Stimulated activated CD4-positive, alpha-beta T cell treated with anti-CD3 and anti-CD28 coated beads, TNF-alpha, amount 100 ng/mL, for 24 hours (primary cell): ENCODE measurements at places on chromosomes 6 and 20.

GRCh38 chr20:20440481-20440880 lies 72.6 kb downstream of the INSM1 start:
- no peak for DNase-seq

DNA sequence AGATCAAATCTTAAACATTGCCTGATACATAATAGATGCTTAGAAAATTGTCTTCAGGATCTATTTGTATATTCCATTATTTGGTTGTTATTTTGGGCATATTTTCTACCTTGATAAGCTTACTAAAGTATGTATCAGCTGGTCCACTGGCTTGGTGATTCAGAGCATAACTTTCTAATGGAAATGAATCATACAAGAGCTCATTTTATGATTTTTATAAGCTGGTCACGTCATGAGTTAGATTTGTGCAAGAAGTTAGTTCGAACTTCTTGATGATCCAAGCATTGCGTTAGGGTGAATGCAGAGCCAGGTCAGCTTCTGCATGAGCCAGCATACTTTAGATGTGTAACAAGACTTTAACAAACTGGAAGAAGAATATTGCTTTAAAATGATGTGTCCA lies 144.5 kb upstream of the FLRT3 start:
- DNase-seq, result no peak

DNA sequence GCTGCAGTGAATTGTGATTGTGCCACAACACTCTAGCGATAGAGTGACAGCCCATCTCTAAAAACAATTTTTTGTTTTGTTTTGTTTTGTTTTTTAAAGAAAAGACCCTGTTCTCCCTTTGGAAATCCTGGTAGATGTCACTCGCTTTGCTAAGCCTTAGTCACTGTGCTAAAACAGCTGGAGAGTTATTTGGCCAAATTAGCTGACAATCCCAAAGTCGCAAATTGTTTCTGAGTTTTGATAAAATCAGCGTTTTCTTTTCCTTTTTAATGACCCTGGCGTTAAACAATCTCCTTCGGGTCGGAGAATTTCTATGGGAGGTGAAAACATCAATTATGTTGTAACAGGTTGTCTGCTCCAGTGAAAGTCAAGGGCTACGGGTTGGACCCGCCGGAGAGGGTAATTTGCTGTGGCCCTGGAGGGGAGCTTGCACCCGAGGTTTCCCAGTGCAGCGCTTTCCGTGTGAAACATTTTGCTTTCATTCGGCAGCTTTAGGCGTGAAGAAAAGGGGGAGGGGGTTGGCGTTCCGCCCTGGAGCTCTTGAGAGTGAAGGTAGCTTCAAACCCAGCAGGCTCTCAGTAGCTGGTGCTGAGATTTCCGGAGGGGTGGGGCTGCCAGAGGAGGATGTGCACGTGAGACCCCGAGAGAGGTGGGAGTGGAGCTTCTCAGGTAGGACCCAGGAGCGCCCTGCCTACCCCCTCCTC lies 296.6 kb downstream of the PHACTR1 start:
- DNase-seq, result no peak

DNA sequence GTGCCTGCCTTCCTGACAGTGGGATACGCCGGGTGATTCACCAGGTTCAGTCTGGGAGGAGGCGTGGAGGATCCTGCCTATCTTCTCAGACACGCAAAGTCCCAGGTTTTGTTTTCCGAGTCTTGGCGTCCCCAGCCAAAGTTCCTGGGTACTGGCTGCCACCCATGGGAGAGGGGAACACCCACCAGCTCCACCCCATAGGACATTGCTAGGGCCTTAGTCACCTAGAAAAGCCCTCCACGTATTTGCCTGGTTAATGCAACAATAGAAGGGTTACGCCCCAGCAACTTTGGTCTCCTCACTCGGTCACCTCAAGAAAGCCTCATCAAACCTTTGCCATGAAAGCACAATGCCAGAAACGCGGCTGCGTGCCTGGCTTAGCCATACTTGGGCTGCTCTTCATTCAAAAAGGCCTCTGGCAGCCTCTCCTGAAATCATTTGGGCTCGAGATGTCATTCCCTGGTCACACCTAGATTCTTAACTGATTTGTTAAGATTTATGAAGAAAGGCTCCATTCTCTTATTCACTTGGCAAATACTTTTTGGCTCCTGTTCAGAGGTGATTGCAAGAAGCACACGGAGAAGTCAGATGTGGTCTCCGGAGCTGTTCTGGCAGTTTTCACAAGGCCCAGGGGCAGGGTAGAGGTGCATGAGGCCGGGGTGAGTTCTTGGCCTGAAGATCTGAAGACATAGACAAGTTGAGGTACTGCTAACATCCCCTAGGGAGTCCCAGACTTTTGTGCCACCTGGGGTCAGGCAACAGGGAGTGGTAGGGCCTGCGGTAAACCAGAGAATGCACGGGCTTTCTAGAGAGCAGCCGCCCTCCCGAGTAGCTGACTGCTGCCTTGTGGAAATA lies 35.5 kb upstream of the ZNF133 start:
- DNase-seq, result no peak

GRCh38 chr6:133241901-133242636 lies 912 bp downstream of the EYA4 start:
- no peak for DNase-seq

DNA sequence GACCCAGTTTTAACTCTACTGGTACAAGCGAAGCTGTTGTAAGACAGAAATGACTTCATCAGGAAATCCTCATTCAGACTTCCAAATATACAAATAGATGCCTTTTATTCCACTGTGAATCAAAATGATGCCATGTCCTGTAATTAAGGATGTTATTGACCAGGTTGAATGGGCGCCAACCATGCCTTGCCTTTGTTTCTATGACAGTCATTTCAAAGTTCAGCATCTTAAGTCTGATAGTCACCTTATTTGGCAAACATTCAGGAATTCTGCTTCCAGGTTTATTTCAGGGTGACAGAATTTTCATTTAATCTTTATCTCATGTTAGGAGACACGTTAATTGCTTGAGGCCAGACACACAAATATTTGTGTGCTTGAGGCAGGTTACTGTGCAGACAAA lies 592.8 kb upstream of the JAG1 start:
- no peak for DNase-seq

GRCh38 chr6:106586815-106587415 lies 42.4 kb downstream of the RTN4IP1 start:
- DNase-seq, result no peak

- DNase-seq, result no peak
These were observed 649.7 kb upstream of the GJE1 start for GRCh38 chr6:141482796-141483597.
